Progenitor cell of endocrine pancreas (in vitro differentiated cells): ENCODE measurements at places on chromosomes 12 and 14. TPM values are rescaled to one million over a fixed set of nuclear protein-coding genes. Genes with fewer than 3 reads are reported as not detected.

DNA sequence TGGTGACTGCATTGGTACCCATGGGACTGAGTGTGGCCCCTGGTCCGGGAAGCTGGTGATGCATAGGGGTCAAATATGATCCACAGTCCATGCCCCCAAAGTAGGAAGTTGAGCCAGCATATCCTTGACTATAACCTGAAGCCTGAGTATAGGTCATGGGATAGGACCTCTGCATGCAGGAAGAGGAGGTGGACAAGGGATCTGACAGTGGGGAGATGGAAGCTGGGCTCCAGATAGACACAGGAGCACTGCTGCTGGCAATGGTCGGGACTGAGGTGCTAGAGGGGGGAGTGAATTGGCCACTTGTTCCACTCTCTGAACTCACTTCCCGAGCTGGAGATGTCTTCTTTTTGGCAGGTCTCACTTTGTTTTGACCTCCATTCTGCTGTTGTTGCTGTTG is 8.4 kb downstream of the OTX2 start:
- DNase-seq, result no peak

Gene ZFHX2
- 13.6 and 16.4 TPM in 2 replicates for total RNA-seq

DNA sequence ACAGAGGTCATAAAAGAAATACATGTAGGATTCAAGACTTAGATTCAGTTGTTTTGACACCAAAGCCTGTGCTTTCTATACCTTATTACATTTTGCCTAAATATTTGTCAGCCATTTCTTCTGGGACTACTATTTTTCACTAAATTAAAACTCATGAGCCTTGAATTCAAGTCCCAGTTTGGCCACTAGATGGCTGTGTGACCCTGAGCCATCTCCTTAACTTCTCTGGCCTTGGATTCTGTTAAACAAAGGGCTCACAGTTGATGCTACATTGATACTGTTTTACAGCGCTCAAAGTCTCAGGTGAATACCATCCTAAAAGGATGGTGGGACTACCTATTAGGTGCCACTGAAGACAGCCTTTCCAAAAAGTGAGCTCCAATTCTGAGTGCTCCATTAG is 39.6 kb upstream of the CCDC198 start:
- DNase-seq, result no peak

DNA sequence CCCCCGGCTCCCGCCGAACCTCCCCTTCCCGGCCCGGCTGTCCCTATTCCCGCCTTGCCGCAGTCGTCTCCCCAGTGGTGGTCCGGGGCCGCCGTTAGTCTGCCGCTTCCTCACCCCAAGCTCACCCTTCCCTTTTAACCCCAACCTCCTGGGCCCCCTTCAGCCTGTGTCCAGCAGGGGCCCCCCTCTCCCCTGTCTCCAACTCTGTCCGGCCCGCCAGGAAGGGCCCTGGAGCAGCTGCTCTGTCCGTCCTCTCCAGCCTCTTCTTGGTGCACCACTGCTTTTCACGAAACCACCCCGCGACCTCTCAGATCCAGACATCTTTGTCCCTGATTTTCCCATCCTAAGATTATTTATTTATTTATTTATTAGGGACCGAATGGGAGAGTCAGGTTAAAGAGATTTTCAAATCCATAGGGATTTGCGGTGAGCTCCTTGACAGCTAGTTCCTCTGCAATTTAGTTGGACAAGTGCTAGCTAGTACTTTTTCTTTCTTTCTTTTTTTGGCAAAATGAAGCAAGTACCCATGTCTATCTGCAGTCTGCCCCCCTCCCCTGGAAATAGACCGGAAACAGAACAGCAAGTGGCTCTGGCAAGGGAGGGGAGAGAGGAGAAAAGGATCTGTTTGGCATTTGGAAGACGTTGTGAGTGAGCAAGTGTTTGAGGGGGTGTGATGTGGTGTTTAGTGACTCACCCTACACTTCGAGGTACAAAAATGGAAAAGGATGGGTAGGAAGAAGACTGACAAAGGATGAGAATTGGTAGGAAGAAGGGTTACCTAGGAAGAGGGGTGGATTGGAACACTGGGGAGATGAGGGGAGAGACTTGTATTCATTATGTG is 632 bp downstream of the UBR7 start:
- peak; percentile 49 for DNase-seq

Gene MDM1
- 21.5 and 24.6 TPM in 2 replicates for total RNA-seq
